GF-D8 (cell line): ENCODE measurements at places on chromosomes 1 and 21.

DNA sequence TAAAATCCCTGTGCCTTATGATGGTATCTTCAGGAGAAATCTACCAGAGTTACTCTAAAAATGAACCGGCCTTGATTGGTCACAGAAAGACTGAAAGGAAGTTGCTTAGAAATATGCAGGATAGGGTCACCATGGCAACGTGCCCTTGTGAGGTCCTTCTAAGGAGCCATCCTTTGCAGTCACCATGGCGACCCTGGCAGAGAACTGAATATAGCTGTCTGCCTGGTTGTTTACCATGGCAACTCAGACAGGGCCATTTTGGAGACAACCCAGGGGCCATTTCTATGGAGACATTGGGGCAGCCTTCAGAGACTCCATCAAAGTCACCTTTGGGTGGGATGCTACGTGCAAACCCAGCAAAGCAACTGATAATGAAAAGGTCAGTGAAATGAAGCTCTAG is 43.0 kb downstream of the SNX7 start:
- no peak for DNase-seq

DNA sequence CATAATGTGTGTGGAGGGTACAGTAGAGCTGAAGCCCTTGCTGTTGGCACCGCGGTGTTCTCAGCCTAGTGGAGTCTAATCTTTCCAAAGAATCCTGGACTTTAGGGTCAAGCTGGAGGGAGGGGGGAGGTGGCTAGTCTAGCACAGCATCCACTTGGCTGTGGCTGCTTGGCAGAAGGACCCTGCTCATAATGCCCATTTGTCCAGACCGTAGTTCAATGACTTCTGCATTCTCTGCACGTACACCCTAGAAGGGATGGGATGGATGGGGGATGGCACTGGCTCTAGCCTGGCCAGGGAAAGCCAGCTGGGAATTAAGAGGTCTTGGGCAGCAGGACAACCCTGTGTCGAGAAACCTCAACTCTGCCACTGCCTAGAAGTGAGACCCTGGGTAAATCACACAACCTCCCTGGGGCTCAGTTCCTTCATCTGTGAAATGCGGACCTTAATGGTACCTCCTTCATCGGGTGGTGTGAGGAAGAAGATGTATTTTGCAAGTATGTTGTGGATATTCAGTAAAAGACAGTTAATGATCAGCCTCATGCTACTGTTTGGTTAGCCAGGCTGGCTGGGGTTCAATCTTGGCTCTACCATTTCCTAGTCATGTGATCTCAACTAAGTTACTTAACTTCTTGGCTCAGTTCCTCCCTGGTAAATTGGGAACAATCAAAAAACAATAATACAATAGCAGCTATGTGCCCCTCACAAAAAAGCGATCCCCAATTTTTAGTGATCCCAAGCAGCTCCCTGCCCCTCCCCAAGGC is 27.2 kb upstream of the CLIC4 start:
- no peak for DNase-seq

DNA sequence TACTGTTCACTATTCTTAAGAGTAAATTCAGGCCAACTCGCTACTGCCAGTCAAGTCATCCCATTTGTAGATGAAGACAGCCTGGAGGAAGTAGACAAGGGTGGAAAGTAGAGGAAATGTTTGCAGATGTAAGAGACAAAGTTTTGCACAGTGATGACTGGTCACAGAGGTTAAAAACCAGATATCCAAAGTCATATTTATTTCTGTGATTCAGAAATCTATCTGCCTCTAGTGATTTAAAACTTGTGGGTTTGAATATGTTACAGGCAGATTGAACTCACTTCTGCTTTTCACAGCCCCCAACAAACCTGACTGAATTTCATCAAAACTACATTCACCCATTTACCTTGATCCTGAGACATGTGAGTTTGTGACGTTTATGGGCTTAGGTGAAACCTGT is 484.7 kb upstream of the C1orf87 start:
- no peak for DNase-seq

DNA sequence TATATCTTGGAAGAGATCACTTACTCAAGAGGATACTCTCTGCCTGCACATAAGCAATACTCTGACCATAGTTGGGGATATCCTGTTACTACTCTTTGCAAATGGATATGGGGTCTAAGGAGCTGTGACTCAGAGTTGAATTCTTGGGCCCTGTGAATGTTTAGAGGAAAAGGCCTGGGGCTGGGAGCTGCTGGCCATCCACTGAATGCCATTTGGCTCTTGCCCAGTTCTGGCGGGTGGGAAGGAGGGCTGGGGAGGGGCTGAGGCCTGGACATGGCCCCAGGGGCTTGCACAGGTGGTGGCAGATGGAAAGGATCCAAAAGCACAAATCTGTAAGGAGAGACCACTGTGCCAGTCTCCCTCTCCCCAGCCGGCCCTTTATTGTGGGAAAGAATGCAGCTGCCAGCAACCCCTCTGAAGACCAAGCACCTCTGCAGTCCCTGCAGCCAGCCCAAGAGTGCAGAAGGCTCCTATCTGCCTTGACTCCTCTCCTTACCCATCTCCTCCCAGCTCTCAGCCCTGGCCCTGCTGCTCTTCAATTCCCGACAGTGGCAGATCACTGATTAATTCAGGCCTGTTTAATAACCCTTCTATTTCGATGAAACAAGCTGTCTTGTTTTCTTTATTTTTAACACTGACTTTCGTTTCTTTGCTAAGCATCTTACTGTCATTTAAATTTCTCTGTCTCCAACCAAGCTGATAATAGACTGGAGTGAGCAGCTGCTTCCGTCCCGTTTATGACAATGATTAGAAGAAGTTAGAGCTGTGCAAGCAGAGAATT is 12.1 kb downstream of the PLXNA2 start:
- DNase-seq = no peak

GRCh38 chr1:98388441-98388840 is 273.1 kb upstream of the SNX7 start:
- DNase-seq = no peak

DNA sequence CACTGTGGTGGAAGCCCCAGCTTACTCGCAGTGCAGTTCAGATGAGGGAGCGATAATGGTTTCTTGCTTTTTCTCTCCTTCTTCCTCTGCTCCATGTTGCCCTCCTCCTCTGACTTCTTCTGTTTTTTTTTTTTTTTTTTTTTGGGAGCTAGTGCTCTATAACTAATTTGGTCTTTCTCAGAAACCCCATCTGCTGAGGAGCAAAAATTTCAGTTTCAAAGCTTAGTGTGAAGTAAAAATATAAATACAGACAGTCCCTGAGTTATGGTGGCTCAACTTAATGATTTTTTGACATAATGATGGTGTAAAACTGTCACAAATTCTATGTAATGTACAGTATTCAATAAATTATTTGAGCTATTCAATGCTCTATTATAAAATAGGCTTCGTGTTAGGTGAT is 120.7 kb downstream of the TBX19 start:
- DNase-seq = no peak
